Activated gamma-delta T cell (primary cell): ENCODE measurements at places on chromosomes 2 and 18.

- DNase-seq = no peak
Measured at GRCh38 chr2:226799976-226800940, 638 bp upstream of the IRS1 start.

DNA sequence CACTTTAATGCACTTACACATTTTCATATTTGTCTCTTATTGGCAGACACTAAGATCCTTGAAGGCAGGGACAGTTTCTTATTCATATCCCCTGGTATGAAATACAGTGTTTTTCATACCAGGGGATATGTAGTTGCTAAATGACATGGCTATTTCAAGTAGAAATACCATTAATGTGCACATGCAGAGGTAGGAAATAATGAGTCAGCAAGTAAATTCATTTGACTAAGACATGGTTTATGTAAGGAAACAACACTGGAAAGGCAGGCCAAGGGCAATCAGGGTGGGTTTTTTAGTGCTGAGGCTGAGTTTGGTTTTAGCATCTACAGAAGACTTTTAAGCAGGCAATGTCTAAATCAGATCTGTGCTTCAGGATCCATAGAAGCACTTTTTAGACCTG, 155.9 kb downstream of the WDPCP start:
- DNase-seq = no peak

GRCh38 chr2:238686223-238686622, 161.7 kb upstream of the TWIST2 start:
- no peak for DNase-seq

- DNase-seq = no peak
Measured at GRCh38 chr2:238938401-238939055, 90.6 kb downstream of the TWIST2 start.

- no peak for DNase-seq
Measured at GRCh38 chr2:217928324-217929181, 74.2 kb downstream of the TNS1 start.

GRCh38 chr2:68516051-68516955, 48.9 kb downstream of the APLF start:
- DNase-seq = no peak

DNA sequence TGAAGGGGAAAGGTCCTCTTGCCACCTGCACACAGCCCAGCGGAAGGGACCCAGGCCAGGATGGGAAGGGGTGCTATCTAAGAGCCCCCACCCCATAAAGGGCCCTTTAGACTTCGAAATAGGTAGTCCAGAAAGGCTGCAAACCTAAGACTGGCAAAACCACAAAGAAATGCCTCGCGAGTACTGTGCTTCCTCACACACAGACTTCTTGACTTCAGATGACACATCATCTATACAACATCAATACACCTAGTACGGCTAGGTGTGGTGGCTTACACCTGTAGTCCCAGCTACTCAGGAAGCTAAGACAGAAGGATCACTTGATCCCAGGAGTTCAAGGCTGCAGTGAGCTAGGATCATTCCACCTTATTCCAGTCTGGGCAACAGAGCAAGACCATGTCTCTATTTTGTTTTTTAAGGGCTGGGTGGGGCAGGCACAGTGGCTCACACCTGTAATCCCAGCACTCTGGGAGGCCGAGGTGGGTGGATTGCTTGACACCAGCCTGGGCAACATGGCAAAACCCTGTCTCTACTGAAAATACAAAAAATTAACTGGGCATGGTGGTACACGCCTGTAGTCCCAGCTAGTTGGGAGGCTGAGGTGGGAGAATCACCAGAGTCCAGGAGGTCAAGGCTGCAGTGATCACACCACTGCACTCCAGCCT, 125.8 kb downstream of the CABLES1 start:
- DNase-seq = no peak

DNA sequence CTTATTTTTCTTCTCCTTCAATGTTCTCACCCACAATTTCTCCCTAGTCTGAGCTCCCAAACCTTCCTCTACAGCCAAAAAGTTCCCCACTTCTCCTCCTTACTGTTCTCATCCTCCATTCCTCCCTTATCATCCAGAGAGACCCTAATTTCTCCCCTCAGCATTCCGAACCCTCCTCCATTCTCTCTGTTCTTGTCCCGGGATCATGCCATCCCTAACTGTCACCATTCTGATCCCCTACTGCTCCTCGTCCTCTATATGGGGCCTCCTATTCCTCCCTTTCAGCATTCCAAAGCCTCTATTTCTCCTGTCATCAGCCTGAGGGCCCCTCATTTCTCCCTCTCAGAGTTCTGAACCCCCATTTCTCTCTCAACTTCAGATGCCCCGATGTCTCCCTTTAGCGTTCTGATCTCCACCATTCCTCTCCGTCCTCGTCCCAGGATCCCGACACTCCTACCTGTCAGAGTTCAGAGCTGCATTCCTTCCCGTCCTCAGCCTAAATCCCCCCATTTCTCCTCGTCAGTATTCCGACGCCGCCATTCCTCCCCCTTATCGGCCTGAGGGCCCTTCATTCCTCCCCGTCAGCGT, 522 bp downstream of the MBD1 start:
- DNase-seq = no peak

DNA sequence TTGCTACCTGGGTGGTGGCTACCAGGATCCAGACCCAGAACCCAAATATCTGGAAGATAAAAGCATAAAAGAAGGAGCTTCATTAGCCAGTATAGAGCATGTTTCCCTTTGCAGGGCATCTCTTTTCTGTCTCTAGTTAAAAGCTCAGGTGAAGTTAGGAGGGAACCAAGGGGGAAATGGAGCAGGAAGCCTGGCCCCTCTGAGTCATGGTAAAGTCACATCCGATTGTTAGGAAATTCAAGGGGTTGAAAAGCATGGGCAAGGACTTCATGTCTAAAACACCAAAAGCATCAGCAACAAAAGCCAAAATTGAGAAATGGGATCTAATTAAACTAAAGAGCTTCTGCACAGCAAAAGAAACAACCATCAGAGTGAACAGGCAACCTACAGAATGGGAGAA, 126.9 kb downstream of the RPIA start:
- DNase-seq = no peak

GRCh38 chr2:43276962-43277391, 50.6 kb upstream of the ZFP36L2 start:
- DNase-seq = no peak

DNA sequence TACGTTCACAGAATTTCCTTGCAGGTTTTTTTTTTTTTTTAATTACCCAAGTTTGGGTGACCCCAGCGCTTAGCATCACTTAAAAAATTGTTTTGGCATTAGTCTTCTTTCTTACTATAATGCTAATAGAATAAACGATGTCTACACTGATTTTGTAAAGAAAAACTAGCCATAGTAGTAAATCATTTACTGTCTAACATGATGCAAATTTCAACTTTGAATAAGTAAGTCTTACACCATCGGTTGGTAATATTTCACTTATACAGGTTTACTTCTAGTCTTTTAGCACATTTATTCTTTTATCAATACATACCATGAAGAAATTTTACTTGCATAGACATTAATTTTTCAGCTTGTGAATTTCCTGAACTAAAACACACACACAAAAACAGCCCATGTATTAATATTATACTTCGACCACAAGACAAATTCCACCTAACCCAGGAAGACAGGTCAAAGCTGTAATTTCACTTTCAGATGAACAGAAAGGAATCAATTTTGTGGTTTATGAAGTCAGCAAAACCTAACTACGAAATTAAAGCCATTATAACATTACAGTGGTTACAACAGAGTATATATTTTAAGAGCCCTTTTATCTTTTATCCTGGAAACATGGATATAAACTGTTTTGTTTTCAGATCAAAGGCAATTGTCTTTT, 1.9 kb downstream of the YES1 start:
- no peak for DNase-seq

- DNase-seq = no peak
Measured at GRCh38 chr18:75784390-75784789, 356.9 kb upstream of the SMIM21 start.

- DNase-seq = no peak
Measured at GRCh38 chr2:43486603-43487002, 109.2 kb downstream of the THADA start.

GRCh38 chr2:227150222-227150936, 13.6 kb downstream of the COL4A4 start:
- DNase-seq = no peak

- no peak for DNase-seq
Measured at GRCh38 chr2:123502931-123503330, 522.2 kb upstream of the CNTNAP5 start.

GRCh38 chr2:151655663-151656398, 78.4 kb downstream of the NEB start:
- no peak for DNase-seq

GRCh38 chr2:19408592-19408991, 50.2 kb upstream of the OSR1 start:
- no peak for DNase-seq

DNA sequence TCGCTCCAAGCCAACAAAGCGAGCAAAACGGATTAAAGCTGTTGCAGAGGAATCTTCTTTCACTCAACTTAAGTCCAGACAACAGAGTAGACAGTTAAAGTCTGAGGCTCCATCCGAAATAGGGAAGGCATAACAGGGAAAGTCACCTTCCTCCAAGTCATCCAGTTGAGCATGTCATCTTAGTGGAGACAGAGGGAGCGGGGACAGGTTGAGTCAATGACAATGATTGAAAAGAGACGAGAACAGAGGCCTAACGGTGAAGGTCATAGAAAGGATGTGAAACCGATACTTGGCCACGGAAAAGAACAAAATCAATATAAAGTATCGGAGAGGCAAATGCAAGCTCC, 455 bp downstream of the C18orf32 start:
- DNase-seq = no peak

DNA sequence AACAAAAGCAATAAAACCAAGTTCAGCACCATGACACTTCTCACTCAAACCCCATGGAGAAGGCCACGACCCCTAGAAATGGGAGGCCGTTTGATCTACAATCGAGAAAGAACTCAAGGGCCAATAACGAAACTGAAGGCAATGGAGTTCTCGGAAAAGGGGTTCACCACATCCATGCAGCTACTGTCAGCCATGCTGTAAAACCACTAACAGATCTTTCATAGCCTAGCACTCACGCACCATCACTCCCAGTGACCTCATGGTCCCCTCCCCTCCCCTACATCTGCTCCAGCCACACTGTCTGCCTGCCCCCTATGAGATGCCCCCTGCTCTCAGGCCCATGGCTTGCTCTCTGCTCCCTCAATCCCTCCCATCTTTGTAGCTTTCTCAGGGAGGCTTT, 135.3 kb downstream of the TMEM163 start:
- DNase-seq = no peak

GRCh38 chr18:1002653-1003178, 98.0 kb downstream of the ADCYAP1 start:
- DNase-seq = no peak

DNA sequence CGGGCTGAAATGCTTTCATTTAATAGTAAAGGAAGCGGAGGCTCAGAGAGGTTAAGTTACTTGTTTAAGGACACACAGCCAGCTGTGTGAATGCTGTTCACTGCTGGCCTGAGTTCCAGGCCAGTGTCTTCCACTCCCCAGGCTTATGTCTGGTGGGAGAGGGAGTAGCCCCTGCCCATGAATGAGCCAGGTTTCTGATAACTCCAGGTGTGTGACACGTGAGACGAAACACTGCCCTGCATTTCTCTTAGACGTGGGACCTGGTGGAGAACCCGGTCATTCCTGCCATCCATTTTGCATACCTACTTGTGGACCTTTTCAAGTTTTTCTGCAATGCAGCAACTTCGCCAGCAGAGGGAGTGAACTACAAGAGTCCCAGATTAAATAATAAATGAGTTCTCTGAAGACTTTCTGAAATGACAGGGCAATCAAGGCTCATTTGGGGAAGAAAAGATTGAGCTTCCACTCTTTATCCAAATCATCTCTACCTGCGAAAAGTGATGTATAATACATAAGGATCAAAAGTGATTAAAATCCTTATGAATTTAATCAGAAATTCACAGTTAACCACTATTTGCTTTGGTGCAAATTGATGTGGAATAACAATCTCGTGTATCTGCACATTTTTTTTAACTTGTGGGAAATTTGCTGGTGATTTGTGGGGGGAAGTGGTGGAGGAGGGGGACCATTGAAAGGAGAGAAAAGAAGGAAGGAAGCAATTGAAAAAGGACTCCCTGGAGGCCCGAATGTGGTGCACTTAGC, 79.4 kb upstream of the ASB18 start:
- DNase-seq = no peak

DNA sequence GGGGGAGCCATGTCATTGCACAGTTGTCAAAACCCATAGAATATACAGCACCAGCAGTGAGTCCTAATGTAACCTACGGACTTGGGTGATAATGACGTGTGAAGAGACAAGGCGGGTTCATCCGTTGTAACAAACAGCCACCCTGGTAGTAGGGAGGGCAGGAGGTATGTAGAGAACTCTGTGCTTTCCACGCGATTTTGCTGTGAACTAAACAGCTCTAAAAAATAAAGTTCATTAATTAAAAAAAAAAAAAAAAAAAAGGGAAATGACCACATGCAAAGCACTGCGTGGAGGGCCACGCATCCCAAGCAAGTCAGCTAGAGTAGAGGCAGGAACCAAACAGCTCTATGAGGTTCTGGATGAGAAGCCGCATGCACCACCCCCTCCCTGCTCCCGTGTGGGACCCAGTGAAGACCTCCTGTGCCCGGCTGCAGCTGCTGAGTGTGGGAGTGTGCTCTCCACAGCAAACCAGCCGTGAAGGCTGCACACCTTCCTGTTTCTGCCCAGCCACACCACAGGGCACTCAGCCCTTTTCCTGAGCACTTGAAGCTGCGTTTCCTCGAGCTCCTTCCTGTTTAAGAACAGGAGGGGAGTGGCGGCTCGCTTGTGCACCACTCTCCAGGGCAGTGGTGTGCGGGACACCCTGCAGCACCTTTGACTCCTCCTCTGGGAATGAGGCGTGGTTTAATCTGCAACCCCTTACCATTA, 65.6 kb downstream of the ODC1 start:
- no peak for DNase-seq

GRCh38 chr2:130720528-130720927, 8.3 kb upstream of the GPR148 start:
- no peak for DNase-seq

- no peak for DNase-seq
Measured at GRCh38 chr2:210681491-210681890, 125.1 kb downstream of the CPS1 start.

GRCh38 chr2:132665401-132666140, 4.4 kb downstream of the LYPD1 start:
- no peak for DNase-seq

- DNase-seq = no peak
Measured at GRCh38 chr18:35077937-35078336, 36.7 kb downstream of the MAPRE2 start.

GRCh38 chr2:28049899-28050298, 159.4 kb downstream of the BABAM2 start:
- no peak for DNase-seq

- DNase-seq = no peak
Measured at GRCh38 chr2:152763651-152764050, 45.2 kb downstream of the ARL6IP6 start.

DNA sequence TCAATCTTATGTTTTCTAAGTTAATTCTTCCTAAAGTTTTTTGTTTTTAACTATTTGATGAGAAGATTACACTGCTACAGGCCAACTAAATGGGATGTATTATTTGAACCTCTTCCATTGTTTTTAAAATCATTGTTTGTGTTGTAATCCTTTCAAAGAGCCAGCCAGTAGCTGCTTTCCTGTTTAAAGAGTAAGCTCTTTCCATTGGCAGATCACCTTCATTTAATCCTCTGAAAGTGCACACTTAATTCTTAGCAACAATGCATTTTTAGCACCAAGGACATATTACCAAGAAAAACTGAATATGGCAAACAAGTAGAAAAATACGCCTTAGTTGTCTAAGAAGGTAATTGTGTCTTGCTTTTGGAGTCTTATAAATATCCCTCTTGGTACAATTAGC, 54.0 kb downstream of the MEIS1 start:
- DNase-seq = no peak
